ENCODE measurements at places on chromosomes 11 and 22.
A peak's percentile ranks its signal among the peaks of the same experiment; 100 is the strongest.

DNA sequence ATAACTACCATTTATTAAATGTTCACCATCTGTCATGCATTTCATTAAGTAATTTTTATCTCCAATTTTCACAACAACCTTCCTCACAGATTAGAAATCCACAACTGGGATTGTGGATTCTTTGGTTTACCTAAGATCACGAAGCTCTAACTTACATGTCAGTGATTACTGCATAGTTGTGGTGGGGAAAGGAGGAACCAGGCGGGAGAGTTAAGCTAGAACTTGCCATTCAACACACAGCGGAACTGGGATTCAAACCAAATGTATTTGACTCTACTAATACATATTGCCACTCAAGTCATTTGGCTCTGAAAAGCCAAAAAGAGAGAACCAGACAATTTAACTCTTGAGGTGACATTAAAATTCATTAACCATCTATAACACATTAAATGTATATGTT lies 10.4 kb upstream of the LAYN start:
- no peaks in the 10 kb centered on the region for H3K36me3 ChIP-seq
- peaks cover 14% of the 10 kb centered on the region for H3K4me1 ChIP-seq
- H3K27ac ChIP-seq = no peak overlapping the region
- no peak overlapping the region for H3K4me3 ChIP-seq

GRCh38 chr11:110479108-110480101 lies 49.7 kb downstream of the FDX1 start:
- no peaks in the 10 kb centered on the region for H3K4me1 ChIP-seq
- H3K36me3 ChIP-seq = no peaks in the 10 kb centered on the region
- H3K27ac ChIP-seq = no peak overlapping the region
- peak; percentile 48 for DNase-seq

DNA sequence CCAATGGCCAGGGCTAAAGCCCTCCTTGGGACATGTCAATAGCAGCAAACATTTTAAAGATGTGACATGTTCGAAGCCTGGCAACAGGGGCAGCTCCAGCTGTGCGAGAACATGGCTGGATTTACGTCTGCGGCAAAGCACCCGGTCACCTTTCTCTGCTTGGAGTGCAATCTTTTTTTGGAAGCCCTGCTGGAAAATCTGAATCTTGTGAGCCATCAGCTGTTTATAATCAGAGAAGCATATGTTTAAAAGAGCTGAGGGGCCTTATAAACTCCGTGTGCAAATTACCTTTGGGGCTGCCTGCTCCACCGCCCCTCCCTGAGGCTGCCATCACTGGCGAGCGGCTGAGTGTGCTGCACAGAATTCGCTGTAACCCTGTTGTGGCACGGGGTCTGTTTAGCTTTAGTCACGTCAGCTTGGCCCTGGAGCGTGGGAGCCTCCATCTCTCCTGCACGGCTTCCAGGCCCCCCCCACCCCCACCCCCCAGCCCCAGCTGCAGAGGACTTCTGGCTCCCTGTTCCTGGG lies 9.0 kb upstream of the KCNQ1OT1 start:
- no peaks in the 10 kb centered on the region for H3K36me3 ChIP-seq
- peak; percentile 70 for DNase-seq
- peak overlapping the region; percentile 30 for H3K4me3 ChIP-seq

DNA sequence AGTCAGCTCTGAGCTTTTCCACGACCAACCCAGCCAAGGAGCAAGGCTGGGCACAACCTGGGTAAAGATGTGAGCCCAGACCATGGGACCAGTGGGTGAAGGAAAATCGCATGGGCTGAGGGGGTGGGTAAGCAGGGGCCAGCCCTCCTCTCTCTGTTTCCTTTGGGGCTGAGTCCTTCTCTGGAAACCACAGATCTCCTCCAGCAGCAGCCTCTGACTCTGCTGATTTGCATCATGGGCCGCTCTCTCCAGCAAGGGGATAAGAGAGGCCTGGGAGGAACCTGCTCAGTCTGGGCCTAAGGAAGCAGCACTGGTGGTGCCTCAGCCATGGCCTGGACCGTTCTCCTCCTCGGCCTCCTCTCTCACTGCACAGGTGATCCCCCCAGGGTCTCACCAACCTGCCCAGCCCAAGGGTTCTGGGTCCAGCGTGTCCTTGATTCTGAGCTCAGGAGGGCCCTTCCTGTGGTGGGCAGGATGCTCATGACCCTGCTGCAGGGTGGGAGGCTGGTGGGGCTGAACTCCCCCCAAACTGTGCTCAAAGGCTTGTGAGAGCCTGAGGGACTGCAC lies 67.8 kb downstream of the GGTLC2 start:
- H3K4me3 ChIP-seq = no peak overlapping the region
- H3K27me3 ChIP-seq = no peaks in the 10 kb centered on the region
- H3K36me3 ChIP-seq = no peaks in the 10 kb centered on the region

DNA sequence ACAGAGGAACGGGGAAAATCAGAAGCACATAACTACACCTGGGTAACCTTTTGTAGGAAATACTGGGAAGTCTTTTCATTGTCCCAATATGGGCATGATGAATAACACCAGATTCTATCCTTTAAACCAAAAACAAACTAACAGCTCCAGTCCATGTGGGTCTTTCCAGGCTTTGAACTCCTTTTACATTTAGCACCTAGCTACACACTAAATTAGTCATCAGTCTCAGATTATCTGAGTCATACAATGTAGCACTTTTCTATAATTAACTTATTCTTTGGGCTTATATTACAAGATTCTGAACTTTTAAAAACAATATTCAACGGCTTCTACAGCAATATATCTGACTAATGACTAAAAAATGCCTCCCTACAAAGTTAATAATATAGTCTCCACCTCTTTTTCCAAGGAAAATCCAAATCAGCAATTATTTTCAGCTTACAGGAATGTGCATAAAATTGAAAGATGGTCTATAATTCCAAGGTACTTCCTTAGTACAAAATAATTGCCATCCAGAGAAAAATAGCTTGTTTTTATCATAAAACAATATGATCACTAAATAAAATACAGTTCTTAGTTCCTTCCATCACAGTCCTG lies 26.3 kb downstream of the STK33 start:
- no peaks in the 10 kb centered on the region for H3K4me1 ChIP-seq
- no peak overlapping the region for H3K27ac ChIP-seq
- no peaks in the 10 kb centered on the region for H3K36me3 ChIP-seq
- H3K27me3 ChIP-seq = peaks cover 2% of the 10 kb centered on the region
- no peak overlapping the region for H3K4me3 ChIP-seq

- no peak overlapping the region for H3K27ac ChIP-seq
- H3K27me3 ChIP-seq = no peaks in the 10 kb centered on the region
- H3K4me3 ChIP-seq = no peak overlapping the region
- DNase-seq = no peak
- no peaks in the 10 kb centered on the region for H3K36me3 ChIP-seq
- no peaks in the 10 kb centered on the region for H3K4me1 ChIP-seq
These were observed 5.3 kb upstream of the BRSK2 start for GRCh38 chr11:1384199-1384970.

- H3K27me3 ChIP-seq = no peaks in the 10 kb centered on the region
- DNase-seq = peak; percentile 72
- peaks cover 11% of the 10 kb centered on the region for H3K4me1 ChIP-seq
- peaks cover 44% of the 10 kb centered on the region for H3K36me3 ChIP-seq
- H3K4me3 ChIP-seq = no peak overlapping the region
These were observed 111.8 kb downstream of the MICAL2 start for GRCh38 chr11:12222055-12222792.

GRCh38 chr22:19844377-19845053 lies 10.2 kb downstream of the GNB1L start:
- H3K36me3 ChIP-seq = no peaks in the 10 kb centered on the region
- no peak overlapping the region for H3K4me3 ChIP-seq
- H3K27ac ChIP-seq = no peak overlapping the region
- H3K4me1 ChIP-seq = peaks cover 5% of the 10 kb centered on the region
- DNase-seq = peak; percentile 56

DNA sequence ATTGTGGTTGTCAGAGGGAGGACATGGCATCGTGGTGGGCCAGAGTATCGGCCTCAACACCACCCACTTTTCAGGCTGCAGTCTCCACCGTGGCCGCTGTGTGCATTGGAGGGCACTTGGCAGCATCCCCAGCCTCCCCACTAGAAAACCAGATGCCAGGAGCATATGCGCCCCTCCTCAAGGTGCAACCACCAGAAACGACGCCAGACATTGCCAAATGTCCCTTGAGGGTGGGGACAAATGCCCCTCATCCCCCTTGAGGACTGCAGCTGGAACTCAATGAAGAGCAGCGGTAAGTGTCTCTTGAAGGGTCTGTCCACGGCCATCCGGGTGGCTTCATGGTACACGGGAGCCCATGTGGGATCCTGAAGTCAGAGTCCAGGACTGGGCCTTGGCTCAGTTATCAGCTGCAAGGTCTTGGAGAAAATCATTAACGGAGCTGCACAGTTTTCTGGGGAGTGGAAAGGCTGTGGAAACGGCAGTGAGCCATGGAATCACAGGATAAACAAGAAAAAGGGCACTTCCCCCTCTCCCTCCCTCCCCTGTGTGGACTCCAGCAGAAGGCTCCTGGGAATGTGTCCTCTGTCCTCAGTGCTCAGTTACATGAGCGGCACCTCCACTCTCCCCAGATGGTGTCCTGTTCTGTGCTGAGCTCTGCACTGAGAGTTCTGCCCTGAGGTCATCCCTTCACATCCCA lies 324.4 kb upstream of the B3GAT1 start:
- no peaks in the 10 kb centered on the region for H3K27me3 ChIP-seq
- H3K27ac ChIP-seq = no peak overlapping the region
- no peaks in the 10 kb centered on the region for H3K4me1 ChIP-seq
- H3K4me3 ChIP-seq = no peak overlapping the region

Data from fibroblast of lung (primary cell).